Smooth muscle cell of trachea (primary cell): ENCODE measurements at places on chromosomes 16 and 17. TPM values are rescaled to one million over a fixed set of nuclear protein-coding genes. Genes with fewer than 3 reads are reported as not detected.

The GAS2L2 gene
- total RNA-seq = not detected in 2 replicates

The GFAP gene
- total RNA-seq = 0.15 TPM in 1 of 2 replicates, not detected in the other

The CCL7 gene
- 1.7 TPM in 1 of 2 replicates, not detected in the other for total RNA-seq

The RNF43 gene
- under 0.01 TPM in 2 replicates for total RNA-seq

The KRTAP3-2 gene
- not detected in 2 replicates for total RNA-seq

The HSPB9 gene
- not detected in 2 replicates for total RNA-seq
